ENCODE measurements at places on chromosomes 2 and 18.
A peak's percentile ranks its signal among the peaks of the same experiment; 100 is the strongest.

- no peak for DNase-seq
Measured at GRCh38 chr2:196618661-196619060, 20.9 kb upstream of the CCDC150 start.

GRCh38 chr2:129396980-129397599 is 582.4 kb upstream of the RAB6C start:
- DNase-seq: no peak

- DNase-seq: no peak
Measured at GRCh38 chr2:55151733-55152433, 80.2 kb downstream of the CLHC1 start.

- DNase-seq: no peak
Measured at GRCh38 chr2:186641807-186642321, 52.0 kb upstream of the FAM171B start.

DNA sequence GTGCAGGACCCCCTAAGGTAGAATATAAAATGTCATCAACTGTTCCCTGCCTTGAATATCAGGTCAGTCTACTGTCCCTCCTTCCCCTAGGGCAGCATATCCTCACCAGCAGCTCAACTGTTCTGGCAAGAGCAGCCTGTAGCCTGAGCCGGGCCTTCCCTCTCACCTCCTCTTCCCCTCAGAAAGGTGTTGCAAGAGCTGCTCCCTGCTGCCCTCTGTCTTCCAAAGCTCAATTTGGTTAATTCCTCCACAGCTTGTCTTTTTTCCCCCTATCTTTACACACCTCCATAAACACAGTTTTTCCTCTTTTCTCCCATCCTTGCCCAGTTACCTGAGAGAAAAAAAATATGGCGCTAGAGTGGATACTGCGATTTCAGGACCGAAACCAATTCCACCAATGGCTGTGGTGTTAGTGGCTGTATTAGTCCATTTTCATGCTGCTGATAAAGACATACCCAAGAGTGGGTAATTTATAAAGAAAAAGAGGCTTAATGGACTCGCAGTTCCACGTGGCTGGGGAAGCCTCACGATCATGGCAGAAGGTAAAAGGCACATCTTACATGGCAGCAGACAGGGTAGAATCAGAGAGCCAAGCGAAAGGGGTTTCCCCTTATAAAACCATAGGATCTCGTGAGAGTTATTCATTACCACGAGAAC is 184.7 kb downstream of the MREG start:
- DNase-seq: peak; percentile 56

- DNase-seq: no peak
Measured at GRCh38 chr2:46097714-46098480, 199.3 kb upstream of the EPAS1 start.

DNA sequence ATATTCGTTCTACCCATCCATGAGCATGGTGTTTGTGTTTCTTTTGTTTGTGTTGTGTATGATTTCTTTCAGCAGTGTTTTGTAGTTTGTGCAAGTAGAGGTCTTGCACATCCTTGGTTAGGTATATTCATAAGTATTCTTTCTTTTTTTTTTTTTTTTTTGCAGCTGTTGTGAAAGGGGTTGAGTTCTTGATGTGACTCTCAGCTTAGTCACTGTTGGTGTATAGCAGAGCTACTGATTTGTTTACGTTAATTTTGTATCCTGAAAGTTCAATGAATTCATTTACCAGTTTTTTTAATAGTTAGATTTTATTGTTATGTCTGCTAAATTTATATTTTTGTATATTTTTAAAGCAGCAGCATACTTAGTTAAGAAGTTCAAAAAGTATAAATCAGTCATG is 834.4 kb upstream of the NRXN1 start:
- DNase-seq: no peak

- DNase-seq: no peak
Measured at GRCh38 chr18:48472610-48473009, 63.4 kb upstream of the ZBTB7C start.

DNA sequence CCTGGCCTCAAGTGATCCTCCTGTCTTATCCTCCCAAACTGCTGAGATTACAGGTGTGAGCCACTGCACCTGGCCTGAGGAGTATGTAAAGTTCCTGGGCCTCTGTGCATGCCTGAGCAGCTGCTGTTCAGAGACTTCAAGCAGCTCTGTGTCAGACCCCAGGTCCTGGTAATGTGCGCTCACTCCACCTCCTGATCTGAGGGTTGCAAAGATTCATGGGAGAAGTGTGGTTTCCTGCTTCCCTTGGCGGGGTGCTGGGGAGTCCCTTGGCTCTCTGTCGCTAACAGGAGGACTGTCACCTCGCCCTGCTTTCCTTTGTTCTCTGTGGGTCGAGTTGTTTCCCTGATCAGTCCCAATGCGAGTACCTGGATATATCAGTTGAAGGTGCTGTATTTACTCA is 8.6 kb upstream of the IL36A start:
- peak; percentile 89 for DNase-seq

DNA sequence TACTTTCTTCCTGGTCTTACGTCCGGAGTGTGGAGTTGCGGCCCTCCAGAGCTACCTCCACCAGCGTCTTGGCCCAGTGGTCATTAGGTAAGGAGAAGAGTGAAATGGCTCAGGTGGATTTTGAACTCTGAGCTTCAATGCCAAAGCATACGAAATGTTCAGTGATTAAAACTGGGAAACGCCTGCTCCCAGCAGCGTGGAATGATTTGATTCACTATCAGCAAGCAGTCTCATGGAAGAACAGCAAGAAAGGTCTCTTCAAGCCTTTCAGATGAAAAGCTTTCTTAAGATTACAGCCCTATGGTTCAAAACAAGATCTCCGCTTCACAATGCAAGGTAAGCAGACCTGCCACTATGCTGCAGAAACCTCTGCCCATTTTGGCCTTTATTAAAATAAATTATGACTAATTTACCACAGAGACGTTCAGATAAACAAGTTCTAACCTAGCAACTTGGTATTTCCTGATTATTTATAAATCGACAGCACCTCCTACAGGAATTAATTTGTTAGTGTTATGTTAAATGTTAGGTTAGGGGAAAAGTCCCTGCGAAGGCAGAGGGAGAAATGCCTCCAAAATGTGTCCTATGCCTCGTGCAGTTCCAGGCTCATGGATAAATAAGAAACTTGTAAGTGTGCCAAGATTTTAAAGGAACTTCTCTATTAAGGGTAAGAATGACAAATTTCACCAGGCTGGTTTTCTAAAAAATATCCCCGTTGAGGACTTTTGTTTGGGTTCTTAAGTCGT is 10.1 kb downstream of the SP9 start:
- no peak for DNase-seq

- peak; percentile 17 for DNase-seq
Measured at GRCh38 chr2:241540771-241541561, 17.6 kb upstream of the BOK start.

GRCh38 chr2:69933254-69933828 is 18.4 kb downstream of the MXD1 start:
- DNase-seq: no peak

DNA sequence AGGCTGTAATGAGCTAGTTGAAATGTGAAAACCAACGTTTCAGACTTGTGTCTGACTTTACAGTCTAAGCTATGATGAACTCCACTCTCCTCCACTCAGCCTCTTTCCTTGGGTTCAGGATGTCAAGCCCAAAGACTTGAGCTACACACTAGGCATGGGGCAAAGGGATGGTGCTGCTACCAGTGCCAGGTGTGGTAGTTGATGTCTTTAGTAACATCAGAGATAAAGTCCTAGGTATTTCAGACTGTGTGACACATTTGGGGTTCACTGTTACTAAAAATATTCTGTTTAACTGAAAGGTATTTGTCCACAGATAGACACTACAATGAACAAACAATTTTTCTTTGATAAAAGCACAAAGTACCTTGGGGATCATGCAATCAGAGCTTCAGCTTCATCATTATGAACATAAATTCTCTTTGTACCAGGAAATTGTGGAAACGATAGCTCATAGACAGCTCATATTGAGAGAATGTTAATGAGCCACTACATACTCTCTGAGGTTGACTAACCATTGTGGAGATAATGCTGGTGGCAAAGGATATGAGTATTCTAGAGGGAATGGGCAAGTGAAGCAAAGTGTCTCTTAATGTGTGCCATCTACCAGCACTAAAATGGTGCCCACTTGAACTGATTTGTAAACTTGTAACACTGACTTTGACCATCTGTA is 253.7 kb upstream of the THUMPD2 start:
- no peak for DNase-seq

GRCh38 chr2:109045505-109045904 is 56.5 kb upstream of the EDAR start:
- DNase-seq: no peak

DNA sequence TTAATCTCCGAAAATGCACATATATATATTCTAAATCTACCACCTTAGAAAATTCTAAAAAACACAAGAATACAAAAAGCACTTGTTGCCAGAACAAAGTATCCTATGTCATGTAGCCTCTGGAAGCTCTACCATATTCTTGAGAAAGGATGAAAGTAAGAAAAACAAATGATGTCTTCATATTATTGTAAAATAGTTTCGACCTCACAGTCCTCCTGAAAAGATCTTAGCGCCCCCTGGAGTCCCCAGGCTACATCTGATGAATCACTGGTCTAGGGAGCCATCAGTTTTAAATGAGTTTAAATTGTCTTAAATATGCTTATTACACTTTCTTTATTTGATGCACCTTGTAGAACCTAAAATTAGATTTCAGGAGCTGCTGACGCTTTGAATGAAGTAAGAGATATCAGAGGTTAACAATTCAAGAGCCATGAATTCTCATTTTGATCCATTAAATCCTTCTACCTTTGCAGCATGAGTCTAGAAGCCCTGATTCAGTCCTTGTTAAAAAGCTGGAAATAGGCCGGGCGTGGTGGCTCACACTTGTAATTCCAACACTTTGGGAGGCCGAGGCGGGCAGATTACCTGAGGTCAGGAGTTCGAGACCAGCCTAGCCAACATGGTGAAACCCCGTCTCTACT is 138.8 kb downstream of the MCFD2 start:
- peak; percentile 7 for DNase-seq

GRCh38 chr2:197219636-197220035 is 90.9 kb downstream of the ANKRD44 start:
- no peak for DNase-seq

- no peak for DNase-seq
Measured at GRCh38 chr2:165407466-165407865, 62.0 kb upstream of the CSRNP3 start.

DNA sequence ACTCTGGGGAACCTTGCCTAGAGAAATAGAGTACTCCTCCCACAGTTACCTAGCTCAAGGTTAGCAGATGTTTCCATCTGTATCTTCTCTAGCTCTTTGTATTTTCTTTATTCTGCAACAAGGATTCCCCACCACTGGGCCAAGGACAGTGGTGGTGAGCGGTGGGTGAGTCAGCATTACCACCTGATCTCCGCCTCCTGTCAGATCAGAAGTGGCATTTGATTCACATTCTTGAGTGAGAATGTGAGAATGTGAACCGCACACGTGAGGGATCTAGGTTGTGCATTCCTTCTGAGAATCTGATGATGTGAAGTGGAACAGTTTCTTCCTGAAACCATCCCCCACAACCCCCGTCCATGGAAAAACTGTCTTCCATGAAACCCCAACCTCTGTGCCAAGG is 9.0 kb downstream of the EPB41L3 start:
- no peak for DNase-seq

GRCh38 chr2:102258025-102258385 is 53.4 kb upstream of the IL1RL1 start:
- no peak for DNase-seq

DNA sequence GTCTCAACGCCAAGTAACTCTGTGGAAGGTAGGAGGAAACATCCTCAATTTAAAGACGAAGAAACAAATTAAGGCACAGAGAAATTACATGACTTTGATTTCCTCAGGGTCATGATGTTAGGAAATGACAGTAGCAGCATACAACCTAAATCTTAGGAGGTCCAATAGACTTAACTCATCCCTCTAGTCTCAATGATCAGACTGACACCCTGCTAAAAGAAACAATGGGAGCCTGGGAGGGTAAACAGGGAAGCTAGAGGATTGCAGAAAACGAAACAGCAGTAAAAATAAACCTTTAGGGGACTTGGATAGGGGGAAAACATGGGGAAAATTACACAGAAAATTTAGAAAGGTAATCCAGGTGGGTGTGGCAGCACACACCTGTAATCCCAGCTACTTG is 56.0 kb downstream of the ROCK2 start:
- no peak for DNase-seq

GRCh38 chr2:159168707-159169106 is 117.8 kb downstream of the WDSUB1 start:
- DNase-seq: no peak

DNA sequence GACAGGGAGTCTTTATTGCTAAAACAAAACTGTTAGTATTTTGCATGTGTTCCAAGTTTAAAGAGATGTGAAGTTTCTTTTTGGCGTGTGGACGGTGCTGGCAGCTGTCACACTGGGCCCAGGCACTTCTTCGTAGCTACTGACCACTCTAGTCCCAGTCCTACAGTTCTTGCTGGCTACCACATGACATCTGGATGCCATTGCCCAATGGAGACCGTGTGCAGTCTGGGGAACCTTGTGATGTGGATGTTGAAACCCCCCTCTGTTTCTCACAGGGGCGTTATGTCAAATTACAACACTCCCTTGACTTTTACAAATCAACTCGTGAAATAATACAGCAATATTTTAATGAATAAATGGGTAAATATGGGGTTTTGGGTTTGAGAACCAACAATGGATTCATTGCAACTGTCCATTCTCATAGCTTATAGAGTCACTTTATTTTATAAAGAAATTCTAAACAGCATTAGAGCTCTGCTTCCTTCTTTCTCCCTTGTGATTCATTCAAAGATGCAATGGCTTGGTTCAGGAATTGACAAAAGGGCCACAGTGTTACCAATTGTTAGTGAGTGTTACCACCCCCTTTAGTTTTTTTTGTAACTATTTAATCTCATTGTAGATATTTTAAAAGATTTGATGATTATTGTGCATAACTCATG is 1.2 kb downstream of the GPD2 start:
- DNase-seq: no peak

DNA sequence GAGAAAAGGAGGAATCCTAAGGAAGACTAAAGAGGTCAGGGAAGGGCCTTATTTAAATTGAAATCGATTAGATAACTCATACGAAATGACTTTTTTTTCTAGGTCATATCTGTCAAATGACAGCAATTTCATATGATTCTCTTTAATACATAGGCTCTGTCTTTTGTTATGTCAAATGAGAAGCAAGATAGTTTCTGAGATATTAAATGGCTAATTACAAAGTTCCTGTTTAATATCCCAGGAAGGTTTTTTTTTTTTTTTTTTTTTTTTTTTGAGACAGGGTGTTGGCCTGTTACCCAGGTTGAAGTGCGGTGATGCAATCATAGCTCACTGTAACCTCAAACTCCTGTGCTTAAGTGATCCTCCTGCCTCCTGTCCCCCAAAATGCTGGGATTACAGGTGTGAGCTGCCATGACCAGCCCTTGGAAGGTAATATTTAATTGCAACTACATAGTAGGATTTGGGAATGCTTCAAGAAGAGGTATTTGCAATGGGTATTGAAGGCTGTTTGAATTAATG is 48.0 kb upstream of the RMND5A start:
- no peak for DNase-seq

DNA sequence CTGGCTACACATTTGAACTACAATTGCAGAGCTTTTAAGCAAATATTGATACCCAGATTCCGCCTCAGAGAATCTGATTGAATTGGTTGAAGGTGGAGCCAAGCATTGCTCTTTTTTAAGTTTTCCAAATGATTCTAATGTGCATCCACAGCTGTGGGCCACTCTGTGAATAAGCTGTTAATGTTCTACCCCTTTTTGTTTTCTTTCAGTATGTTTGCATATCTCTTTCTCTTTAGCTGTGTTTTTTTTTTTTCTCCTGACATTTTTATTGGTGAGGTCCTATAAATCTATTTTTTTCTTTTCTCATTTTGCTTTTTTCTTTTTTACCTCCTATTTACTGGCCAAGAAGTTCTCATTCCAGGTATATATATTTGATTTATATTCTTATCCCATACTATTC is 6.5 kb downstream of the SCN3A start:
- no peak for DNase-seq

GRCh38 chr2:31219131-31219969 is 2.0 kb upstream of the CAPN14 start:
- no peak for DNase-seq
